T-helper 22 cell (primary cell): ENCODE measurements at places on chromosomes 4 and X.

DNA sequence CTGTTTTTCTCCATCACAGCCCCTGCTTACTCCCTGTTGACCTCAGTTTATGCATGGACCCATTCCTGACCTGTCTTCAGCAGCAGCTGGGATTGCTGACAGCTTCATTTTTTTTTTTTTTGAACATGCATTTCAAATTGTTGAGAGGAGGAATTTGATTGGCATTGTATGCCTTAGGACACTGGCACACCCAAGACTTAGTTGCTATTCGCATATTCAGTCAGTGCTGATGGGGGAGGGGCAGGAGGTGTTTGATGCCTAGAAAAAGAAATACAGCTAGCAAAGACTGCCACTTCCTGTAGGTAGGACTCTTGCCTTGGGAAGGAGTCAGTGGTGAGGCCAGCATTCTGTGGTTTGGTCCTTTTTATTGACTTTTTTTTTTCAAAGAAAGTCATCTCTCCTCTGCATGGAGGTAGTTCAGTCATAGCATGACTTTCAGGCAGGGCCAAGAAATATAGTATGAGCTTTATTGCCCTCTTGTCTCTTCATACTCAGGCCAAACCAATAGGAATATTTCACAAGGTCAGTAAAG, 33.6 kb upstream of the XK start:
- no peak for DNase-seq

GRCh38 chr4:26459756-26460530, 30.3 kb downstream of the CCKAR start:
- no peak for DNase-seq

DNA sequence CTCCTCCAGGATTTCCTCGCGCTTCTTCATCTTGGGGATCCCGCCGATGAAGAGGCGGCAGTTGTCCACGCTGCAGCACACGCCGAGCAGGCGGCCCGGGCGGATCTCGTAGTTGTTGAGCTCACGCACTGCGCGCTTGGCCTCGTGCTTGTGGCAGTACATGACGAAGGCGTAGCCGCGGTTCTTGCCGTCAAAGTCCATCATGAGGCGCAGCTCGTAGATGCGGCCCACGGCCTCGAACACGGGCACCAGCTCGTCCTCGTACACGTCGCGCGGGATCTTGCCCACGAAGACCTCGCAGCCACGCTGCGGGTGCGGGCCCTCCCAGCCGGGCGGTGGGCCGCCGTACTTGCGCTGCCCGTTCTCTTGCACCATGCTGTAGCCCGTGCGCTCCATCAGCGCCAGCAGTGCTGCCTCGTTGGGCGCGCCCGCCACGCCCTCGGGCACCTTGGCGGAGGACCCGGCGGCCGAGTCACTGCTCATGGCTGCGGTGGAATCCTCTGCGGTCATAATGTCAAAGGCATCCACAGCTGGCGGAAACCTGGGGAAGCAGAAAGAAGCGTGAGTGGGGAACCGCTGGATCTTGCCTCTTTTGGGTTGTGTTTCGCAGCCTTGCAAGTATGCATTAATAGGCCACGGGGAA, 103.4 kb downstream of the CHRNA9 start:
- no peak for DNase-seq

- DNase-seq = no peak
These were observed 1.0 kb downstream of the ENAM start for GRCh38 chr4:70629469-70630090.

DNA sequence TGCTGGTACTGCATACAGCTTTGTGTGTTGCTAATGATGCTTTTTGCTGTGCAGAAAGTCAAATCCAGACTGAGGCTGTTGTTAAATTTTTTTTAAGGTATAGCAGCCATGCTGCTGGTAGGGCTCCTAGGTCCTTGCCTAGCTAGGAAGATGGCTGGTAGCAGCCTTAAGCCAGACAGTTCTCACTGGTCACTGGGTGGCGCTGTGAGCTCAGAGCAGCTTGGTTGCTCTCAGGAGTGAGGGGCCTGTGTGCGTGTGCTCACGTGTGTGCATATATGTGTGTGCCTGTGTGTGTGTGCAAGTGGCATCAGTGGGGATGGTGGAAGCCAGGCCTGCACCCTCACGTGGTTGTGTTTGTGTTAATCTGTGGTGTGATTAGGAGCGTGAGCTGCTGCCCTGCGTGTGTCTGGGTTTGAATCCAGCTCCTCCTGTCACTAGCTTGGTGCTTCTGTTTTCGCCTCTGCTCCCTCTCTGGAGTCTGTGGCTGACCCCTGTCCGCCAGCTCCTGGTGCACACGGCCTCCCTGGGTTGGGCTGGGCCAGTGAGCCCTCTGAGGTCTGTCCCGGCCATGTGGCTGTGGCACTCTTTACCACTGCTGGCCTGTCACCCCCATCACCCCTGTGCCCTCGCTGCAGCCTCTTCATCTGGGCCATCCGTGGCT, 46.1 kb downstream of the SORCS2 start:
- no peak for DNase-seq
